Kidney tubule cell (primary cell): ENCODE measurements at places on chromosomes 6 and 20.

GRCh38 chr6:7543789-7544424 lies 2.4 kb downstream of the DSP start:
- peak; percentile 46 for DNase-seq

DNA sequence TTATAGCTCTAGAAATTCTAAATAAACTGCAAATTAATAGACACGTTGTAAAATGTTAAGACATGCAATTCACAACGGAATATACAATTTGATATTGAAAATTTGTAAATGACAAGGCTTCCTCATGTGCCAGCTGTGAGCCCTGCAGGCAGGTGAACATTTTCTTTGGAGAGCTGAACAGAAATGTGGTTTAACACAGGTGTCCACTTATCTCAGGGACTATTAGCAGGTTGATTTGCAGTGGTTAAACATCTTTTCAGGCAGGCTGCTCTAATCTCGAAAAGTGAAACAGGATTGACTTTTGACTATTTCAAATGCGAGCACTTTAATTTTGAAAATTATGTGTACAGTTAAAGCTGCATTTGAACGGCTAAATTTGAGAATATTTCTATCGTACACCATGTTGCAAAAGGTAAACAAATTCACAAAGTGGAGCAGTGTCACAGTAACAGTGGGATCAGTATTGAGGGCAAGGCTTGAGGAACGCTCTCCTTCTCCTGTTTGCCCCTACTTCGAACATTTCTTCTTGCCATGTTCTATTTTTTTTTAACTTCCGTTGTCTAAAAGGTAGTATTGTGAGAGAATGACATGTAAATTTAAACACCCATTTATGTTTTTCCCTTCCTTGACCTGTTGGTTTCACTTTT lies 210.8 kb downstream of the CDKAL1 start:
- no peak for DNase-seq

DNA sequence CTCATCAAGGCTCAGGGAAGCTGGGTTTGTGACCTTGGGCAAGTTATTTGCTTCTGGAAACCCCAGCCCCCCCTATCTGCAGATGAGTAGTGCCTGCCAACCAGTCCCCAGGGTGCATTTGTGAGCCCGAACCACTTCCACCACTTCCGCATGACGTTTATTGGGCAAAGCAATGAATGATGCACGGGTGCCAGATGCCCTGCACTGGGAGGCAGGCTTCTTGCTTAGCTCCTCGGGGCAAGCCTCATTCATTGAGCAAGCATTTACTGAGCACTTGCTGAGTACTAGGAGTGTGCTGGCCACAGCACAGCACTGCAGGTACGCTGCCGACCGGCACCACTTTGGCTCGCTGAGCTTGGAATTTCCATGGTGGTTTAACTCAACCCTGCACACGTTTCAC lies 60.2 kb downstream of the GNAS-AS1 start:
- no peak for DNase-seq

DNA sequence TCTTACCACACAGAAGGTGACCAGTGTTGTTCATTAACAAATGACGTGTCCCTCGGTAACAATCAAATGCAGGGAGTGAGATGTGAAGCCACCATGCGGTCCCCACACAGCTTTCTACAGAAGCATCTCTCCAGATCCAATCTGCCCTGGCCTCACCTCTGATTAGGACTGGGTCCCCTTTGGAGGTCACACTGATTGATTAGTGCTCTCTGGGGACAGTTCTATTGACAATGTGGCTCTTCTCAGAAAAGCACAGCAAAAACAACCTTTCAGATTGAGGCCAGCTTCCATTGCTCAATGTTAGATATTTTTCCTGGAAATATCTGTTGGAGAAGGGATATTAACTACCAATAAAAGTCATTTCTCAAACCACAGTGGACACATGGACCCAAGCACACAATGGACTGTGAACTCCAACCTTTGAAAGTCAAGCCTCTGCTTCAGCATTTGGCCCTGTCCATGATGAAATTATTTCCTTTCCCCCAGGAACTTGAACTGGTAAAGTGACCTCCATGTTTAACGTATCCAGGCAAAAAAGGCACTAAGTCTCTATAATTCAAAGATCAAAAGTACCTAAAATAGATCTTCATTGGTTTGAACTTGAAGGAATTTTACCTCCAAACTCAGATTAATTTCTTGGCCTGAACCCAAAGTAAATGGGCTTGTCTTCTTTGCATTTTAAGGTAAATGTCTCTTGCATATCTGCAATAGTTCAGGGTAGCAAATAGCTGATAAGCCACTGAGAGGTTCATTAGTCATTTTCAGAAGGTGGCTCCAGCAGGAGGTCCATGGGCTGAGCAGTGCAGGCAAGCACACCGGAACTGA lies 118.5 kb downstream of the FOXA2 start:
- no peak for DNase-seq

DNA sequence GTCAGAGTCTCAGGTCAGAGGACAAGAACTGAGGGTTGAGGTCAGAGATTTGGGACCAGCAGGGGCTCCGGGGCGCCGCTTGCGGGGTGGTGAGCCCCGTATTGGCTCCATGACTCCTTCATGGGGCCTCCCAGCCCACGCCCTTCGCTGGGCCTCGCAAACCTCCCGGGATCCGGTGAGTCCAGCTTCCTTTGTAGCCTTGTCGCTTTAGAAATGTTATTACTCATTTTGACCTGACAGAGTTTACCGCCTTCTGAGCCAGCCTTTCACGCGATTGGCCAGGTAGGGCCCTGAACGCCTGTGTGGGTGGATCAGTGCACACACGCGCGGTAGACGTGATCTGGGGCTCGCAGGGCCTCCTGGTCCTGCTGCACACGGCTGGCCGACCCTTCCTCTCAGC lies 181.1 kb downstream of the ERMARD start:
- DNase-seq = peak; percentile 56
